ENCODE measurements at places on chromosomes 5 and 9.
A peak's percentile ranks its signal among the peaks of the same experiment; 100 is the strongest.

GRCh38 chr5:160629003-160629402, 207.3 kb downstream of the PTTG1 start:
- no peak for DNase-seq

- no peak for DNase-seq
Measured at GRCh38 chr5:178471711-178472110, 118.5 kb downstream of the COL23A1 start.

GRCh38 chr9:94639061-94639998, at the start of gene FBP1:
Gene FBP1, minus strand, starts transcription at chr9:94639518. Its CDS starts 208 bp downstream, at chr9:94639310.
- peak; percentile 85 for DNase-seq

DNA sequence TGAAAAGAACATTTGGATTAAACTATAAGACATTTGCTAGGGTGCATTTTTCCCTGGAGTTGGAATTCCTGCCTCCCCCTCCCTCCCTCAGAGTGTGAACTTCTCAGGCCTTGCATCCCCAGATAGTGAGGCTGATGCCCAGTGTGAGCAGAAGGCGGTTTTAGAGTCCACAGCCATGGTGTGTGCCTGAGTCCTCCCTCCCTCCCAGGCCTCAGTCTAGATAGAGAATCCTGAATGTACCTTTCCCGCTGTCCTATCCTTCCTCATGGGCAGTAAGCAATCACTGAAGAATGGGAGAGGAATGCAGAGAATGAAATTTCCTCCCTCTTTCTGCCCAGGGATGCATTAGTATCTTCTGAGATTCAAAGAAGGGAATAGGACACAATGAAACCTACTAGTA, 108.5 kb downstream of the RASGRF2 start:
- DNase-seq: no peak
